ENCODE measurements at places on chromosomes 13 and 19. TPM values are rescaled to one million over a fixed set of nuclear protein-coding genes. Genes with fewer than 3 reads are reported as not detected.

CA11 gene
- polyA plus RNA-seq, result 3.4 TPM

ELOF1 gene
- 70.3 TPM for polyA plus RNA-seq

ZNF730 gene
- not detected for polyA plus RNA-seq

ATP12A gene
- not detected for polyA plus RNA-seq

PABPC3 gene
- polyA plus RNA-seq, result not detected

GRCh38 chr13:33471204-33471603, 185.6 kb upstream of the STARD13 start:
- no peak for DNase-seq

GRCh38 chr13:99895444-99896368, 75.9 kb downstream of the ZIC5 start:
- DNase-seq, result no peak

DNA sequence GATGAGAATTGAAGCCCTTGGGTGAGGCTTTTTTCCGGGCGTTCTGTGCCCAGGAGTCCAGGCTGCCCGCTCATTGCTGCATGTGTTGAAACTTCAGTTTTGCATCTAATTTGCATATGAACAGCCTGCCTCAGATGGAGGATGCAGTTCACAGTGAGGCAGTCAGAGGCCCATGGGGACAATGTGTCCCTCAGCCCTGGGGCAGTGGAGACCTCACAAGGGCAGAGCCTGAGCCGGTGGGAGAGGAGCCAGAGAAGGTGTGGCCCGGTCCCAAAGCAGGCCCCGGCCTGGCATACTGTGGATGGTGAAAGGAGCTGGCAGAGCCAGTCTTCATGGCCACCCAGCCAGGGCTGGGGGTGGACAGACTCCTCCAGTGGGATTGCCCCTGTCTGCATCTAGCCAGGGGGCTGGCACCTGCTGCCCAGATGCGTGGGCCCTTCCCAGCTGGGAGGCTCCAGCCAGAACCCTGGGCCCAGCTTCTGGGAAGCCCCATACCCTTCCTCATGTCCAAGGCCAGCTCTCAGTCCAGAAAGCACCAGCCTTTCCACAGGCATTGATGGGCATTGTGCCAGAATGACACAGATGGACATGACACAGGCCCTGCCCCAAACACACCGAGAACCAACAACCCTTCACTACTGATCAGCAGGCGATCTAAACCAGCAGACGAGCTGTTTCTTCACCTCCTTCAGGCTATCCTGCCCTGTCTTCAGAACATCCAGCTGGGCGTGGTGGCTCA, 32.9 kb upstream of the KCTD15 start:
- no peak for DNase-seq

DNA sequence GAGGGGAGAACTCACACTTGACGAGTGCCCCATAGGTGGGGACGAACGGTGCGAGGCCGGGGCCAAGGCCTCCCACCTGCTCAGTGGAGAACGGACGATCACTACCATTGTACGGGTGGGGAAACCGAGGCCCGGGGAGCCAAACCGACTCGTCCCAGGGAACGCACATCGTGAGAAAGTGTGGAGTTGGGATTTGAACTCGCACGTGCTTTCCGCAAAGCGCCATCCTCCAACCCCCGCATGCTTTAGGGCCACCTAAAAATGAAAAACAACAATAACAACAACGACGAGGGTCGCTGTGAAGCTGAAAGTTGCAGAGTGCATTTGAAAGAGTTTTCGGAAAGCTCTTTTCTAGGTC, 458 bp downstream of the ARHGEF1 start:
- no peak for DNase-seq

DNA sequence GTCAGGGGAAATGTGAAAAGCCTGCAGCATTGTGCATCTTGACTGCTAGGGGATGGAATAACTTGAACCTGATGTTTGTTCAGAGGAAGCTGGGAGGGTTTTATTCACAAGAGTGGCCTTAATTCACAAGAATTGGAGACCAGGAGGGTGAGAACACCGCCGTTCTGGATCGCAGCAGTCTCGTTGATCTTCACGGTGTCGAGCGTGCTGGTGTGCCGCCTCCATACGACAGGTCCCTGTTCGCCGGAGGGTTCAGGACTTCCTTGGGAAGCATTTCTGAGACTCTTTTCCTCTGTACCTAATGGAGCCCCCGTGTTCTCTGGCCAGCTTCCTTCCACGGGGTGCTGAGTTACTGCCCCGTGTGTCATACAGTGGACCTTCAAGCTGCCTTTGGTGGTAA, 66.9 kb downstream of the ARHGEF7 start:
- no peak for DNase-seq

GRCh38 chr19:41893899-41894298, 10.9 kb downstream of the ARHGEF1 start:
- DNase-seq, result no peak

GRCh38 chr19:47232422-47233211, 1.6 kb upstream of the BBC3 start:
- DNase-seq, result no peak

GRCh38 chr19:2756477-2756876, 16.7 kb upstream of the SLC39A3 start:
- no peak for DNase-seq

Measured in heart left ventricle (tissue), 16 donors.